ENCODE measurements at places on chromosomes 5 and 9.

DNA sequence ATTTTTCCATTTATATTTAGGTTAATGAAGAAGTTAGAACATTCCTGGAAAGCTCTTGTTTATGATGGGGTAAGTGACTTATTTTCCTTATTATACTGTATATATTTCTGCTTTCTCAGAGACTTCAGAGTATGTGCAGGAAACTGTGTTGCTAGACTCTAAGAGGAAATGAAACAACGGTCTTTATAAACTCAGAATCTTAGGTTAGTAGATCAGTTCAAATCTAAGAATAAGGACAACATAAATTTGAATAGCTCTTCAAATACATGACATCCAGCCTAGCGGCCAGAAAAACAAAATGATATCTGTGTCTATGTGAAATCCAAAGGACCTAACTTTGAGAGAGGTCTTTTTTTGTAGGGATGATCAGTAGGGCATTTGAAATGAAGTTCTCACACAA, 94.3 kb downstream of the PRKACG start:
- DNase-seq: no peak

DNA sequence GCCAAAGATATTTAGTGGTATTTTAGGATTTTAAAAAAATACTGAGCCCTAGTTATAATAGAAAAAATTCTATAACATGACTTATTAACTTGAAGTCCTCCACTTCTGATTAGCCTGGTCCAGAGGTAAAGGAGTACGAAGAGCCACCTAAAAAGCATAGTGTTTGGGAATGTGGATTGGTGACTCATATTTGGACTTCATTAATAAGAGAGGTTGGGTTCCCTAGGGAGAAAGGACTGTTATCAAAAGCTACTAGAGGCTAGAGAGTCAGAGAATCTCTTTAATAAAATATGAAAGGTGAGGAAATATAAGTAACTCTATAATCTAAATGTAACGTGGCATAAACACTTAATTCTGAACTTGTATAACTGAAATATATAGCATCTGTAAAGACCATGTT, 180.7 kb upstream of the TARS1 start:
- no peak for DNase-seq

GRCh38 chr9:109969573-109970237, 189.7 kb downstream of the PALM2AKAP2 start:
- DNase-seq: no peak

DNA sequence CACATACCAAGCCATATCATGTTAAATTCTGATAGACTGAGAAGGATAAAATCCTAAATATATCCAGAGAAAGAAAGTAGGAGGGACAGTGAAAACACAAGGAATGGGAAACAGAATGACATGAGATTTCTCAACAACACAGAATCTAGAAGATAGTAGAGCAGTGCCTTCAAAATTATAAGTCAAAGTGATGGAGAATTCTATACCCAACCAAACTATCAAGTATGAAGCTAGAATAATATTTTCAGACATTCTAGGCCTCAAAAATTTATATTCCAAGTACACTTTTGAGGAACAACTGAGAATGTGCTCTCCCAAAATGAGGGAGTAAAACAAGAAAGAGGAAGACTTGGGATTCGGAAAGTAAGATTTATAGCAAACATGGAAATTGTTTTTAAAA, 10.9 kb upstream of the TTLL11 start:
- no peak for DNase-seq

GRCh38 chr9:83563360-83563759, 25.2 kb upstream of the FRMD3 start:
- no peak for DNase-seq

DNA sequence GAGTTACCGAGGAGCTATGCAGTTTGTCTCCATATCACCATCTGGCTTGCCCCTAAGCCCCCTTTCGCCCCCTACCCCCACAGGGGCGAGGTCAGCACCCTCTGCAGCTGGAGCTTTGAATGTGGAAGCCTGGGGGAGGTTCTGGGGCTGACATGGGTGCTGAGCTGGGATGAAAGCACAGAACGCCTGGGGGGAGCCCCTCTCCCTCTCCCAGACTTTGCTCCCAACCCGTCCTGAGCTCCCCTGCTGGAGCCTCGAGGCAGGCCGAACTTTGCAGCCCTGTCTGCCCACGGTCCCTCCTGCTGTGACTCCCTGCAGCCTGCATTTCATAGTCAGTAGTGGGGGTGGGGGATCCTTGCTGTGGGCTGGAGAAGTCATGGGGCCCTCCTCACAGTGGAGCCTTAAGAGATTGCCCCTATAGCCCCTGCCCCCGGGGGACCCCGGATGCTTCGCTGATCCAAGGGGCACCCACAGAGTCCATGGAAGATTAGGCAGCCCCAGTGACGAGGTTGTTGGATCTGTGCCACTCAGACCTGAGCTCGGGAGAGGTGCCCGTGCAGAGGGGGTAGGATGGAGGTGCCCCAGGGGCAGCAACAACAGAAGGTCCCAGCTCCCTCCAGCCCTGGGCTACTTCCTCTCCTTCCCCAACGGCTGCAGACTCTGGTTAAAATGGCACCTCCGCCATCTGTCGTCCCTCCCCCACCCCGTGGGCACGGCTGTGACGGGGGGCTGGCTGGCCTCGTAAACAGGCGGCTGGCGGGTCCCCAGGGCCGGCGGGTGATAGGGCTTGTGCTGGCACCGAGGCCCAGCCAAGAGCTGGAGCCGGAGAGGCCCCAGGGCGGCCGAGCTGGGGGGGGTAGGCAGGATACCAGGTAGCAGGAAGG, 162.0 kb downstream of the C9orf50 start:
- no peak for DNase-seq

DNA sequence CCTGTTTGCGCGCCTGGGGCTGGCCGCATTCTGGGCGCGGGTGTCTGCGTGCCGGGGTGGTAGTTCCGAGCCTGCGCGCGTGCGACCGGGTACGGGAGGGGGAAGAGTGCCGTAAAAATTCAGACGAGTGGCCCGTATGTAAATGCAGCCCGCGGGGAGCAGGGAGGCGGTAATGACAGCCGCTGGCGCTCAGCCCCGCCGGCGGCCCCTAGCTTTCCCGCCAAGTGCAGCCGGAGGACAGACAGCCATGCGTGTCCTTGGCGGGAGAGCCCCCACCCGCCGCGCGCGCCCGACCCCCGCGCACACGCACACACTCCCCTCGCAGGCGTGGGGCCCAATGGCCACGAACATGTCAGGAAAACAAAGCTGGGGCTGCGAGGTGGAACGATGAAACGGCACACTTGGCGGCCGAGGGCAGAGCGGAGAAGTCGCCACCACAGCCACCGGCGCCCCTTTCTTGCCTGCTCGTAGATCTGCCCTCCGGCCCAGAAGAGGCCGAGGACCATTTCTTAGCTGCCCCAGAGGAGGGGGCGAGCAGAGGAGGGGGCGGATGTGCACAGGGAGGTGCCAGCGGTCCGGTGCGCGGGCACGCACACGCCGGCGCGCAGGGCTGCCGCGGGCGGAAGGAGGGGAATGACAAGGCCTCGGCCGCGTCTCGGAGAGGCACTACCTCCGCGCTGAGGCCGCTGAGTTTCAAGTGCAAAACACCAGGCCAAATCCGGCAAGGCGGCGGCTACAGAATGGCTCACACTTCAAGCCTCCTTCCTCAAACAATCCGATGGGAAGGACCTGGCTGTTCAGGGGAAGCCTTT, 208.4 kb downstream of the MEF2C start:
- DNase-seq: no peak

GRCh38 chr5:126481243-126481642, 58.0 kb downstream of the GRAMD2B start:
- no peak for DNase-seq

DNA sequence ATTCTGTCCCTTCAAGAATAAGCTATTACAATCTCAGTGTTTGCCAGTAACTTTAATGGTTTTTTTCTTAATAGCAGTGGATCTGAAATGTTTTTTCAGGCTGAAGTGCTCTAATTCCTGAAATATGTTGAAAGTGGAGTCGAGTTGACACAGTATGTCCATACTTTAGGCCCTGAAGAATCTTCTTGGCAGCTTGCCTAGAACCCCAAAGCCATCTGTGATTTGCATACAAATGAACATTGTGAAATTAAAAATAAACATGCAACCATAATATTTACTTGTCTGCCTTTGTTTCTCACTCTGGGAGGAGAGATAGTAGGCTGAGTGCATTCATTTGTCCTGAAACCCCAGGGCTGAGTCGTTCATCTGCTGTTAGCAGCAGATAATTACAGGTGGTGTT, 152.7 kb downstream of the ADCY2 start:
- DNase-seq: no peak

- DNase-seq: no peak
Observed at GRCh38 chr5:151244206-151244605, 8.8 kb upstream of the GM2A start.

- no peak for DNase-seq
Observed at GRCh38 chr9:138023394-138024124, 146.0 kb downstream of the CACNA1B start.

All from D721Med (cell line).